GM23338 (cell line): ENCODE measurements at places on chromosomes 3 and 15. TPM values are rescaled to one million over a fixed set of nuclear protein-coding genes. Genes with fewer than 3 reads are reported as not detected.

KBTBD13 gene
- not detected in 2 replicates for total RNA-seq

EFCC1 gene
- 0.27 TPM in 1 of 2 replicates, not detected in the other for total RNA-seq

GOLGA8J gene
- not detected in 2 replicates for total RNA-seq

GRCh38 chr3:165193366-165194254, 2.6 kb downstream of the SLITRK3 start:
- peak; percentile 51 for DNase-seq

DNA sequence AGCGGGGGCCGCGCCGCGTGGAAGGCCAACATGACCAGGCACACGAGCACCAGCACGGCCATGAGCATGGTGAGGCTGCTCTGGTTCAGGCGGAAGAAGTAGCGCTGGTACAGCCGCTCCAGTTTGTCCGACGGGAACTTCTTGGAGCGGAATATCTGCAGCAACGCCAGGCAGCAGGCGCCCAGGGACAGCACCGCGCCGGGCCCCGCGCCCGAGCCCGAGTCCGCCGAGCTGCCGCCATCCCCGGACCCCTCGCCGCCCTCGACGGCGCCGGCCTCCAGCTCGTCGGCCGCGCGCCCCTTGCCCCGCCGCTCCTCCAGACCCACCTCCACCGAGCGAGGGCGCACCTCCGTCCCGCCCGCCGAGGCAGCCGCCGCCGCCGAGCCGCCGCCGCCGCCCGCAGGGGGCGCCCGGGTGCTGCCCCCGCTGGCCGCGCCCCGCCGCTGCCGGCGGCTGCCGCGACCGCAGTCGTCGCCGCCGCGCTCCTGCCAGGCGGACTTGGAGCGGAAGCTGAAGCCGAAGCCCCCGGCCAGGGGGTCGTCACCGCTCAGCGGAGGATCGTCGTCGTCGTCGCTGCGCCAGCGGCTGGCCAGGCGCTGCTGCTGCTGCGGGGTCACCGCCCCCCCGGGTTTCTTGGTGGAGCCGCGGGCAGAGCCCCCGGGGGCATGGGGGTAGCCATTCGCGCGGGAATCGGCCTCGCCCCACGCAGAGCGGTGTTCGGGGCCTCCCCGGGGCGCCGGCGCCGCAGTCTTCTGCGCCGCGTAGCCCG, 957 bp downstream of the ADCY5 start:
- DNase-seq = peak; percentile 81

DNA sequence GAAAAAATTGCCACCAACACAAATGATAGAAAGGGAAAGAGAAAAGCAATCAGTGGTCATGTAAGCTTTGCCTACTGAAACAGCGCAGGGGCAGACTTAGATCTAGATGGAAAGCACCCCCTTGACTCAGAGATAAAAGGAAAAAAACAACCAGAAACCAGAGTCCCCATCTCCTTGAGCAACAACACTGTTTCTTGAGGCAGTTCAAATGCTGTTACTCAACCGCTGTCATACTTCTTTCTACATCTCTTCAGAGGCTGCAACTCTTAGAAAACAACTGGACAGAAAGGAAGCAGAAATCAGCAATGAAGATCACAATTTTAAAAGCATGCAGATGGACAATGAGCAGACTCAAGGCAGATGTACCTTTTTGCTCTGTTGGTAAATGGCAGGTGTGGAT, 36.5 kb downstream of the FSIP1 start:
- no peak for DNase-seq

GRCh38 chr3:126501054-126501453, 16.5 kb downstream of the UROC1 start:
- DNase-seq = no peak

DNA sequence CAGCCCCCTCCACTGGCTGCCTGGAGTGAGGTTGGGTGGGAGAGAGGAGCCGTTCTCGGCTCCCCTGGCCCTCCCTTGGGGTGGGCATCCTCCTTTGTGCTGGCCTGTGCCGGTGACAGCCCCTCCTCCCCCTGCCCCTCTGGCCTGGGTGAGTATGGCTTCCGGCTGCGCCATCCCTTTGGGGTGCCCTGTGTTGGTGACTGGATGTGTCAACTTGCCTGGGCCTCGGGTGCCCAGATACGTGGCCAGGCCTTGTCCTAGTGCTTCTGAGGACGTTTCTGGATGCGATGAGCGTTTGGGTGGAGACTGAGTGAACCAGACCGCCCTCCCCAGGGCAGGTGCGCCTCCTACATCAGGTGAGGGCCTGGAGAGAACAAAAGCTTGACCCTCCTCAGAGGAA, 59.7 kb downstream of the PLXNA1 start:
- no peak for DNase-seq

- DNase-seq = no peak
Observed at GRCh38 chr15:73602992-73603391, 30.2 kb downstream of the NPTN start.

- peak; percentile 71 for DNase-seq
Observed at GRCh38 chr15:89335298-89336041, 846 bp upstream of the POLG start.

GRCh38 chr3:63877737-63878393, 14.2 kb downstream of the ATXN7 start:
- no peak for DNase-seq
